Karpas-422 (cell line): ENCODE measurements at places on chromosomes 2 and 18.
A peak's percentile ranks its signal among the peaks of the same experiment; 100 is the strongest.

DNA sequence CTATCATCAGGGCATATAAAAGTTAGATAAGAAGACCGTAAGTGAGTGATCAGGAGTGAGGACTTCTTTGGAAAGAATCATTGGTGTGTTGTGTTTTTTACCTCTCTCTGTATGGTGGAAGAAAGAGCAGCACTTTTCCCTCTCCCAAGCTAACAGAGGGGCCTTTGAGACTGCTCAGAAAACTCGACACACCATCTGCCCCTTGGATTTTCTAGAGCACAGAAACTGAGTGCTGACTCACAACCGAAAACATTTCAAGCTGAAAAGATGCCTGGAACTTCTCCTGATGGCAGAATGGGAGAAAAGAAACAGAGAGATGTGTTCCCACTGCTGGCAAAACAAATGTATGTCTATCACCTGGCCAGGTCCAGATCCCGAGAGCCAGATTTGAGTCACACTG lies 156.6 kb downstream of the DNAH7 start:
- no peak for DNase-seq

DNA sequence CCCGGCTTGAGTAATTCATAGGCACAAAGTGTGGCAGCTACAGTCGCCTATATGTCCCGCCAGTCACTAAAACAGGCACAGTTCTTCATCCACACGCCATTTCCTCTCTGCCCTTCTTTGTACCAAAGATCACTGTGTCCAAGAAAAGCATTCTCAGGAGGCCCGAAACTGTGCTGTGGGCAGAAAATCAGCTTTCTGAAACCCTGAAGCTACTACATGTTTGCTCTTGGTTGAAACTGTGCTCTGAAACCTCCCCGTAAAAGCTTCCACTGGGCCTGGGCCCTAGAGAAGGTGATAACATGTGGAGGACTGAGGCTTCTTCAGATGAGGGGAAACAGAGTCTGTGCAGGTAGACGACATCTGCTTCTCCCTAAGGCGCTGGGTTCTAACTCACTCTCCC lies 75.6 kb upstream of the ID2 start:
- no peak for DNase-seq

DNA sequence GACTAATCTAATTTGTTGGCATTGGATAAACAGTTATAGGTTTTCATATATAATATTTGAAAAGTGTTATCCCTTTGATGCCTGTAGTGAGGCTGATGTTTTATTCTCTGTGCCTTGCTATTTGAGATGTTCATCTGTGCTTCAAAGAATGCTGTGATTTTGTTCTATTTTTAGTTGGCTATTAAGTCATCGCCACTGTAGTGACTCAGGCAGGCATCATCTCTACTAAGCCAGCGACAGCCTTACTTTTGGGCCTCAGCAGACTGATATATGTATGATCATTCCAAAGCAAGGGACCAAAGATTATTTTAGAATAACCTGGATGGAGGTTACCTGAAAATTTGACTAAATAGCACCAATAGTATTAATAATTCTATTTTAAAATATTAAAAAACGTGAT lies 1674.5 kb upstream of the NXPH2 start:
- DNase-seq, result no peak

- no peak for DNase-seq
Measured at GRCh38 chr2:36362291-36362690, 6.7 kb downstream of the CRIM1 start.

DNA sequence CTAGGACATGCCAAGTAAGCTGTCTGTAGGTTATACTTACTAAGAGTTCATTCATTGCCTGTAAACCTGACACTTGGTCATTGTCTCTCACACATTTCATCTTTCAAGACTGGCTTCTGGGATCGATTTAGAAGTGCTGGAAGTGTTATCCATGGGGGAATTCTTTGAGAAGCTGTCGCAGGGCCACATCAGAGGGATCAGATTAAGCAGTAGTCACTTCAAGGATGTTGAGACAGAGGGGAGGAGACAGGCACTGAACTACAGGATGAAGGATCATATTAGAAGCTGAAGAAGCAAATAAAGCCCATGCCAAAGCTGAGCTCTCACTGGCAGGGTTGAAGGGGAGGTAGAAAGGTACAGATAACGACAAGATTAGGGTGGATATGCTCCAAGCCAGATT lies 49.0 kb downstream of the CDK15 start:
- no peak for DNase-seq

DNA sequence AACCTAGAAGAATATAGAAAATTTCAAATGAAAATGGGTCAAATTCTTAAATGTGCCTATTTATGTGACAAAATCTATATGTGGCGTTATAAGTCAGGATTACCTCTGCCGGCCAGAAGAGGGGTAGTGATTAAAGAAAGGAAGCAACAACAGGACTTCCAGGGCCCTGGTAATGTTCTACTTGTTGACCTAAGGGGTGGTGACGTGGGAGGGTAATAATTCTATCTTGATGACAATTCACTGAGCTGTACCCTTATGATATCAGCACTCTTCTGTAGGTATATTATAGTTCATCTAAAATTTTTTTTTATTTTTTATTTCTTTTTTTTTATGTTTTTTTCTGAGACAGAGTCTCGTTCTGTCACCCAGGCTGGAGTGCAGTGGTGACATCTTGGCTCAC lies 87.9 kb downstream of the STRN start:
- no peak for DNase-seq

DNA sequence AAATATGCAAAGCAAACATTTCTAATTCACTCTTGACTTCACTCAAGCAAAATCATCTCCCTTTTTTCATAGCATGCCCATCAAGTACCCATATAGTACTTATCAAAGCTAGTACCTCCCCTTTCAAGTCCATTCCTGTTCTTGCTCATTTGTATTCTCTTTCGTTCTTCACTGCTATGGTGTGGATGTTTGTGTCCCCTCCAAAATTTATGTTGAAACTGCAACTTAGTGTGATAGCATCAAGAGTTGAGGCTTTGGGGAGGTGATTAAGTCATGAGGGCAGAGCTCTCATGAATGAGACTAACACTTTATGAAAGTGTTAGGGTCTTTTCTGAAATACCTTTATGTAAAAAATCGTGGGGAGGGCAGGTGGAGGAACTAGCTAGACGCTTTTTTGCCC lies 52.9 kb downstream of the RNU4ATAC start:
- DNase-seq, result no peak

- no peak for DNase-seq
Measured at GRCh38 chr2:71554028-71554705, 100.8 kb downstream of the DYSF start.

DNA sequence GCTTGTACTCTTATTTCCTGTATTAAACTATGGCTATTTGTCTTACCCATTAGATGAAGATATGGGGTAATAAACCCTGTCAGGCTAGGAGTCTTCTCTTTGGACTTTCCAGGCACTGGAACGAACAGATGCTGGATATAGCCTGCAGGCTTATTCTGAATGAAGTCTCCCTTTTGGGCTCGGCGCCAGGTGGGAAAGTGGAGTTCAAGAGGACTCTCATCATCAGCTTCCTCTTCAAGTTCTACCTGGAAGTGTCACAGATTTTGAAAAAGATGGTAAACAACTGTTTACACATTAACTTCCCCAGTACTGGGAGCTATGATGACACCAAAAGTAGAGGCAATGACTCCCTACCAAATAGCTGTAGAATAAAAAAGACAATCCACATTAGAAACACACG lies 27.9 kb downstream of the AOX1 start:
- no peak for DNase-seq

- DNase-seq, result no peak
Measured at GRCh38 chr2:200426754-200427153, 83.1 kb downstream of the KCTD18 start.

- no peak for DNase-seq
Measured at GRCh38 chr18:56903686-56904085, 243.2 kb upstream of the BOD1L2 start.

GRCh38 chr2:187504312-187504921 lies 49.8 kb downstream of the TFPI start:
- no peak for DNase-seq

DNA sequence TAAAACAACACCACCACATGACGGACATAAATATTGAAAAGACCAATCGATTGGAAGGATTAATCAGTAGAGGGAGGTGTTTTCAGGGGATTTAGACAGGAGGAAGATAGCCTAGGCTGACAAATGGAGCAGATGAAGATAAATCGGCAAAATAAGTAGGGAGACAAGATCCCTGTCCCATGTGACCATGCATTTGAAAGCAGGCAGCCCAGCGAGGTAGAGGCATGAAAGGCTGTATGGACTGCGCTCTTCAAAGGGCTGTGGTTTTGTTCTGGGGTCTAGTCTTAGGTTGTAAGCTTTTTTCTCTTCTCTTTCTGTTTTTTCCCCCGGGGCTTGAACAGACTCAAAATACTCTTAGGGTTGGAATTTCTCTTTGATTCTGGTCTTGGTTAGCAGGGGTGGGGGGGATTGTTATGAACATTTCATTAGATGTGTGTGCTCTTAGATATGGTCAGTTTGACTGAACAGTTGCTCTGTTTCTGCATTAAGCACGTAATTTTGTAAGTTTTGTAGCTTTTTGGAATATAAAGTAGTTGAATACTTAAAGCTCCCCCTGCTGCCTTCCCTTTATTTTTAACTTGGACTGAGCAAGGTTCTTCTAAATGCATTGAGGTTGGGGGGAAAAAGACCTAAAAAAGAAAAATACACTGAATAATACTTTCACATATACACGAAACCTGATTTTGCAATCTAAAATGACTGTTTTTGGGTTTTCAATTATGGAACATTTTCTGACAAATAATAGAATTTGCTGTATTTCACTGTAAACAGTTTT lies 32.2 kb downstream of the ZNF532 start:
- DNase-seq, result peak; percentile 47

GRCh38 chr2:219071131-219071816 lies 10.6 kb upstream of the IHH start:
- no peak for DNase-seq

DNA sequence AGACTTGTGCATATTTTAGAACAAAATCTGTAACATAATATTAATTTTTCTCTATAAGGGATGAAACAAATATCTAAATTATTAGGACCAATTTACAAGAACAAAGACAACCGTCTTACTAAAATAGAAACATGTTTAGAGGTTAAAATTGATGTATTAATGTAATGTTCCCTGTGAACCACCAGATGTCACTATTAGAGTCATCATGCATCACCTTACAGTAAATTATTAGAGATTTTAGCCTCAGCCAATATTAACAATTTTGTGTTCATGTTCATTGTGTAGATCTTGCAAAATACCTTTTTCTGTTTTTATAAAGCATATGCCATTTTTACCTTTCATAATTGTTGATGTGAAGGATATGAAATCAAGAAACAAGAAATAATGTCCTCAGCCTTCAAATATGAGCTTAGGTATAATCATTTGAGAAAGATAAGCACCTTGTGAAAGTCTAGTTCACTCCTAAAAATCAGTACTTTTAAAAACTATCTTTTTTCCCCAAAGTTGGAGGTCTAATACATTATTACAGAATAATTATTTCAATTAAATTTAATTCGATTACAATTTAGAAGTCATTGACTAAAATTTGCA lies 344.3 kb upstream of the KCNH7 start:
- peak; percentile 49 for DNase-seq

- no peak for DNase-seq
Measured at GRCh38 chr18:60554967-60555366, 182.4 kb upstream of the MC4R start.

- no peak for DNase-seq
Measured at GRCh38 chr2:70412294-70413070, 110.6 kb upstream of the FAM136A start.

DNA sequence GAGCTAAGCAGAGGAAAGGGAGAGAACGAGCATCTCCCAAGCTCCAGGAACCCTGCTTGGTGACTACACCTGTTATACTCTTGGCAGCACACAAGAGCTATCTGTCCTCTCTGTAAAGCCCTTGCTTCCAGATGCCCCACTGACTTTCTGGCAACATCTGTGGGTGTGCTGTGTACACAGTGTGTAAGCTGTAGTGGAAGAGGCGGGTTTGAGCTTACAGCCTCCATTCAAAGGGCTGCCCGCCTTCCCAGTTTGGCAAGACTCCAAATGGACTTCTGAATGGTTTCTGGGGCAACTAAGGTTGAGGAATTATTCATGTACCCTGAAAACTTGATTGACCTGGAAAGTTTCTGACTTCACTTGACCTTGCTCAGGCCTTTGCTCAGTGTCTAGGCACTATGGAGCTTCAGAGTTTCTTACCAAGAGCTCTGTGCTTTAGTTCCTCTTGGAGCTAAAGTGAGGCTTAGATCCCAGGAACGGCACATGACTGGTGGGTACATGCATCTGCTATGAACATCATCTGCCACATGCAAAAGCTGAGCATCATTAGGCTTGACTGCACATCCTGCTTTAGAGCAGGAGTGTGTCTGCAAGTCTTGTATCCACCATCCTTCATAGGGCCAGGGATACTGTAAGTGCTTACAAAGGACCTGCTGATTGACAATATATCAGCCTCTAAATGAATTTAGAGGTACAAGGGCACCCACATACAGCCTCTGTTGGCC lies 290.9 kb upstream of the SIX2 start:
- DNase-seq, result peak; percentile 74
